ENCODE measurements at places on chromosomes 11 and 22.

- no peak for DNase-seq
Observed at GRCh38 chr22:38144025-38144405, 33.5 kb upstream of the BAIAP2L2 start.

GRCh38 chr11:126136507-126136906 is 73.8 kb upstream of the CDON start:
- no peak for DNase-seq

- no peak for DNase-seq
Observed at GRCh38 chr22:28948424-28948823, 65.1 kb downstream of the ZNRF3 start.

DNA sequence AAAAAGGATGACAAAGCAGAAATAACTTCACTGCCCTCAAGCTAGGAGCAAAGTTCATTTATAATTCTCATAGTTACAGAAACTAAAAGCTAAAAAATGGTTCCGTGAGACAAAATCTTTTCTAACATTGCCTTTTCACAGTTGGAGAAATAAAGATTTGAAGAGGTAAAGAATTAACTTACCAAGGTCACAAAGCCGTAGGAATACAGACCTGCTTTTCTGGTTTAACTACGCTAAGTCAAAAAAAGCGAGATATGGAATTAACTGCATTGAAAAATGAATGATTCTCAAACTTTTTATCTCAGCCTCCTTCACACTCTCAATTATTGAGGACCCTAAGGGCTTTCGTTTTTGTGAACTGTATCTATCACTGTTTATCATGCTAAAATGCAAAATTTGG is 95.3 kb downstream of the SLC17A6 start:
- no peak for DNase-seq

Data from activated T-helper 1 cell treated with anti-CD3 and anti-CD28 coated beads, Interleukin-2, amount 50 U/mL, for 16 hours (primary cell).